GM12878 (cell line): ENCODE measurements at places on chromosomes 1 and 21. TPM values are rescaled to one million over a fixed set of nuclear protein-coding genes. Genes with fewer than 3 reads are reported as not detected.

The RWDD3 gene
- 14.2 and 14.6 TPM in 2 replicates for total RNA-seq

The NMNAT2 gene
- 0.45 and 0.69 TPM in 2 replicates for total RNA-seq

The NEK2 gene
- total RNA-seq, result 28.7 TPM in 2 replicates

The SPATA1 gene
- 2.2 and 2.4 TPM in 2 replicates for total RNA-seq

The VAV3 gene
- total RNA-seq, result 4.7 and 5.3 TPM in 2 replicates

The KRTAP13-2 gene
- total RNA-seq, result not detected in 2 replicates

The CFHR5 gene
- not detected in 2 replicates for total RNA-seq

The CHIA gene
- total RNA-seq, result not detected in 2 replicates

The NBPF10 gene
- 0.13 and 0.21 TPM in 2 replicates for total RNA-seq

The MRAP gene
- total RNA-seq, result not detected in 2 replicates

The CHRM3 gene
- not detected in 2 replicates for total RNA-seq

The FMO5 gene
- total RNA-seq, result 0.10 and 0.24 TPM in 2 replicates

The NBPF4 gene
- not detected in 2 replicates for total RNA-seq

The CELA3B gene
- 4.1 and 6.4 TPM in 2 replicates for total RNA-seq
